ENCODE measurements at places on chromosomes 5 and 9.

GRCh38 chr5:79834098-79834753 lies 144.6 kb downstream of the CMYA5 start:
- DNase-seq = no peak

GRCh38 chr9:36862206-36863145 lies 171.6 kb downstream of the PAX5 start:
- no peak for DNase-seq

DNA sequence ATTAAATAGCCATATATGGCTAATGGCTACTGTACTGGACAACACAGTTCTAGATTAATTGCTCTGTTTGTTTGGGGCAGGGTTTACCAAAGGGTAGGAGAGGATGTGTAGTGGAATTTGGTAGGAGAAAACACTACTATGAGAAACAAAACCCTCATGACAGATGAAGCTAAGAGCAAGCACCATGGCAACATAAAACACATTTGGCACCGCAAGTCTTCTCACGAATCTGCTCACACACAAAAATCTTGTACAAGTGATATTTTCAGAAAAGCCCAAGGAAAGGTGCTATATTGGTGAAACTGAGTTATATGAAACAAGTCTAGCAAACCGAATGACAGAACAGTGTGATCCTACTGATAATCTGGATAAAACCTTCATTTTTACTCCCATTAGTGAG lies 38.5 kb downstream of the CSF2 start:
- DNase-seq = no peak

GRCh38 chr5:180170106-180170809 lies 38.8 kb downstream of the RASGEF1C start:
- no peak for DNase-seq

GRCh38 chr5:160787240-160787639 lies 64.8 kb downstream of the ATP10B start:
- DNase-seq = no peak

DNA sequence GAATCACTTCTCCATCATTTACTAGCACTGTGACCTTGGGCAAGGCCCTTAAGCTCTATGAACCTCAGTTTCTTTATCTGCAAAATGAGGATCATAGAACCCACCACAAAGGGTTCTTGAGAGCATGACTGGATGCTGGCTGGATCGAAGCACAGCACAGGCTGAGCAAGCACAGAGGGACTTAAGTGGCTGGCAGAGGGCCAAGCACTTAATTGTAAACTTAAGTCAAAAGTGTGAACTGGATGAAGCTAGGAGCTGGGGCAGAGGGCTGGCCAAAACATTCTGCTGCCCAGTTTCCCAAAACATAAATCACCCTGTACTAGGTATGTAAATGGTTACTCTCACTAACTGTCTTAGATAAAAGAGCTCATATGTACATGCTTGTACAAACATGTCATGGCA lies 112.3 kb upstream of the WWC1 start:
- DNase-seq = no peak

GRCh38 chr5:67335426-67335825 lies 138.8 kb upstream of the CD180 start:
- no peak for DNase-seq

GRCh38 chr5:95826949-95827891 lies 4.7 kb upstream of the GLRX start:
- no peak for DNase-seq

DNA sequence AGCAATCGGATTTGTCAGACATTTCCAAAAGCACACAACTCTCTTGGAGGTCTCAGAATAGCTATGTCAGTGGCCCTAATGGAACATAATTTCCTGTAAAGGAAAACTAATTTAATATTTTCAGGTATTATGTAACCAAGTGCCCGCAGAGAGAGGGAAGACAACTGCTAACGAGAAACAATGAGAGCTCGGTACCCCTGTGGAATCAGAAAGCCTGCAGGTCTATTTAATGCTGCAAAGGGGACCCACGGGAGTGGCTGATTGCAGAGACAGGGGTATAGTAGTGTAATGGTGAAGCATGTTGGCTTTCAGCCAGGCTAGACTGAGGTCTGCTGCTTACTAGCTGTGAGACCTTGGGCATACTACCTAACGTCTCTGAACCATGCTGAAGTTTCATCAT lies 508.1 kb upstream of the BRINP1 start:
- DNase-seq = no peak

DNA sequence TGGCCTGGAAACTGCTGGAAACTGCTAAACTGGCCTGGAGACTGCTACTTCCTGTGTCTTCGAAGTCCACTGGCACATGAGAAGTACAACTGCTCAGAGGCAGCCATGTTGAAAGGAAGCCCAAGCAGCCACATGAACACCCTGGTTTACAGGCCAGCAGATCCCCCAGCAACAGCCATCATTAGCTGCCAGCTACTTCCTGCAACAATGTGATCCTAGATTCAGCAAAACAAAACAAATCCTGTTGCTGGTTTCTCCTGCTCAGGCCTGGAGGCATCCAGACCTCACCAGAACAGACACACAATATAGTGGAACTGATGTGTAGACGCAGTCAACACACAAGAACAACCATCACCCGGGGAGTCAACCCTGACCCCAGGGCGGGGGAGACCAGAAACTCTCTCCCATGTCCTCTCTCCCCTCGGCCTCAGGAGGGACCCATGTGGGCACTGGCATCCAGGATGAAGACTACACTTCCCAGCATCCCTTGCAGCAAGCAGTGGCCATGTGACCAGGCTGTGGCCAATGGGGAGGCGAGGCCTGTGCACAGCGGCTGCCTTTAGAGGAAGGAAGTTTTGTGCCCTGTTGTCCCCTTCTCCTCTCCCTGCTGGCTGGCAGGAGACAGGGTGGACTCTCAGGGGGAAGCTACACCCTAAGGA lies 9.2 kb upstream of the LCN15 start:
- no peak for DNase-seq

DNA sequence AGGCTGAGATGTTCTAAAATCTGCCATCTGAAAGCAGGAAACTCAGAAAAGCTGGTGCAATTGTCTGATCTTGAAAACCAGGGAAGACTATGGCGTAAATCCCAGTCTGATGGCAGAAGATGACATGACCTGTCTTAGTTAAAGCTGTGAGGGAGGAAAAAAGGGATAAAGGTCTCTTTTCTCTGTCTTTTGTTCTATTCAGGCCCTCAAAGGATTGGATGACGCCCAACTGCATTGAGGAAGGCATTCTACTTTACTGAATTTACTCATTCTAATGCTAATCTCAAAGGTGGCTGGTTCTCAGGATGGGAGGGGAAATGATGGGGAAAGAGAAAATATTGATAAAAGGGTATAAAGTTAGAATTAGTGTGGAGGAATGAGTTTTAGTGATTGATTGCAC lies 312.8 kb upstream of the CTNND2 start:
- no peak for DNase-seq

DNA sequence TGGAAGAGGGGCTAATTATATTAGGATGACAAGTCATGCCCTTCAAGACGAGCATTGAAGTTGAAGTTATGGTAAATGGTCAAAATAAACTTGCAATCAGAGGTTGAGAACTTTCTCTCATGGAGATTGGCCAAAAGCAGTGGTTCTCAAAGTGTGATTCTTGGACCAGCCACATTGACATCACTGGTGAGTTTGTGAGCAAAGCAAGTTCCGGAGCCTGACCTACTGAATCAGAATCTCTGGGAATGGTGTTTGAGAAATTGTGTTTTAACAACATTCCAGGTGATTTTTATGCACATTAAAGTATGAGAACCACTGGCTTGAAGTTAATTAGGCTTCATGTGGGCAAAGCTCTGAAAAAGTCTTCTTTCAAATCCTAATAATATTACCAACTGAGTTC lies 403.5 kb downstream of the ZSWIM6 start:
- DNase-seq = no peak

- DNase-seq = no peak
These were observed 14.4 kb upstream of the CEP78 start for GRCh38 chr9:78221425-78221824.
